Kidney (tissue), 22 donors: ENCODE measurements at places on chromosomes 7 and 10. TPM values are rescaled to one million over a fixed set of nuclear protein-coding genes. Genes with fewer than 3 reads are reported as not detected.

GRCh38 chr7:138158739-138159528 lies 82.7 kb downstream of the AKR1D1 start:
- H3K36me3 ChIP-seq: no peaks in the 10 kb centered on the region
- H3K27ac ChIP-seq: no peak overlapping the region
- peaks cover 3% of the 10 kb centered on the region for H3K4me1 ChIP-seq
- no peak overlapping the region for H3K4me3 ChIP-seq
- DNase-seq: no peak
- H3K27me3 ChIP-seq: no peaks in the 10 kb centered on the region

GRCh38 chr7:7151865-7152264 lies 30.5 kb upstream of the C1GALT1 start:
- no peaks in the 10 kb centered on the region for H3K36me3 ChIP-seq
- no peak overlapping the region for H3K4me3 ChIP-seq
- no peaks in the 10 kb centered on the region for H3K27me3 ChIP-seq
- no peaks in the 10 kb centered on the region for H3K4me1 ChIP-seq

Gene MRPS17
- 12.5 TPM for total RNA-seq

- H3K4me1 ChIP-seq: peaks cover 26% of the 10 kb centered on the region
- H3K27me3 ChIP-seq: no peaks in the 10 kb centered on the region
- no peak overlapping the region for H3K27ac ChIP-seq
- H3K4me3 ChIP-seq: no peak overlapping the region
- no peak for DNase-seq
- no peaks in the 10 kb centered on the region for H3K36me3 ChIP-seq
These were observed 74.9 kb downstream of the TCF7L2 start for GRCh38 chr10:113024930-113025329.

DNA sequence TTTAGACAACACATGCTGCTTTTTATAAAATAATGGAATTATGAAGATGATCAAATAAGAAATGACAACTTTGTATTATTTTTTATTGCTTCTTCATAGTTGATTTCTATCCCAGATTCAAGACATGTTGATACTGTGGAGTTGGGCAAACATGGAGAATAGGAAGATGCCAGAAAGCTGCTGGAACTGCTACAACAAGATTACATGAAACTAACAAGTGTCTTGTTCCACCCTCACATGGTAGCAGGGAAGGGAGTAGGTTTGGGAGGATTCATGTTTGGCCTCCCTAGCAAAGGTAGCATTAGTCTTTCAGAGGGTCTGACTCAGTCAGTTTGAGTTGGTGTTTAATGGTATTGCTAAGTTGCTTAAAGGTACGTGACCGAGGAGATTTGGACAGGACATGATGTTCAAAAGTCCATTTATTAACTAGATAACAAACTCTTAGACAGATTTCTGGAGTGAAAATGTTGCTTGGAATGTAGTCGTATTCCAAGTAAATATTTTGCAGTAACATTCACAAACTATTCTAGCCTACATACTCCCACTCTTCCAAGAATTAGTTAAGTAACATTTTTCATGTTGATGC lies 33.1 kb downstream of the PRR15 start:
- DNase-seq: no peak
- no peak overlapping the region for H3K4me3 ChIP-seq
- H3K27me3 ChIP-seq: no peaks in the 10 kb centered on the region
- H3K36me3 ChIP-seq: no peaks in the 10 kb centered on the region
- H3K27ac ChIP-seq: no peak overlapping the region
- H3K4me1 ChIP-seq: no peaks in the 10 kb centered on the region

DNA sequence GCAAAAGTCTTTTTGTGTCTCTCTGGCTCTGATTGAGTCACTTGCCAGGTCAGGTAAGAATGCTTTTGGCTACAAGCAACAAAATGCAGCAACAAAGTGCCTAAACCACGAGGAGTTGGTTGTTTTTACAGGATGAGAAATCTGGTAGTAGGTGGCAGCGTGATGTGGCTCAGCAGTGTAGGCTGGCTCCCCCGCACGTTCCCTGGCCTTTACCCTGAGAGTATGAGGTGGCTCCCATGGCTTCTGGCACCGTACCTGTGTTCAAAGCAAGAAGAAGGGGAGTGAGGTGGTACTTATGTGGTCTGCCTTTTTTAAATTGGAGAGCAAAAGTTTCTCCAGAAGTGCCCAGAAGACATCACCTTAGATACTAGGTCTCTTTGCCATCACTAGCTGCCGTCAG lies 11.7 kb downstream of the PRKRIP1 start:
- peaks cover 38% of the 10 kb centered on the region for H3K36me3 ChIP-seq
- H3K27me3 ChIP-seq: no peaks in the 10 kb centered on the region
- H3K27ac ChIP-seq: no peak overlapping the region
- no peak for DNase-seq
- no peaks in the 10 kb centered on the region for H3K4me1 ChIP-seq

Gene FRAT1
- 7.0 TPM for total RNA-seq

DNA sequence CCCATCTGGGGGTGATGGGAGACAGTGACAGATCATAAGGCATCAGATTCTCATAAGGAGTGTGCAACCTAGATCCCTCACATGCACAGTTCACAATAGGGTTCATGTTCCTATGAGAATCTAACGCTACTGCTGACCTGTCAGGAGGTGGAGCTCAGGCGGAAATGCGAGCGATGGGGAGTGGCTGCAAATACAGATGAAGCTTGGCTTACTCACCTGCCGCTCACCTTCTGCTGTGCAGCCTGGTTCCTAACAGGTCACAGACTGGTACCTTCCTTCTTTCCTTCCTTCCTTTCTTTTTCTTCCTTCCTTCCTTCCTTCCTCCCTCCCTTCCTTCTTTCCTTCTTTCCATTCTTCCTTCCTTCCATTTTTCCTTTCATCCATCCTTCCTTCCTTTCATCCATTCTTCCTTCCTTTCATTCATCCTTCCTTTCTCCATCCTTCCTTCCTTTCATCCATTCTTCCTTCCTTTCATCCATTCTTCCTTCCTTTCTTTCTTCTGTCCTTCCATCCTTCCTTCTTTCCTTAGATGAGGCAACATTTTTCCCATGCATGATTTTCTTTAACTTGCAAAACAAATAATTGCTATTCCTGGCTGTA lies 370.0 kb upstream of the AUTS2 start:
- H3K4me1 ChIP-seq: no peaks in the 10 kb centered on the region
- DNase-seq: no peak
- H3K27me3 ChIP-seq: no peaks in the 10 kb centered on the region
- H3K27ac ChIP-seq: no peak overlapping the region

DNA sequence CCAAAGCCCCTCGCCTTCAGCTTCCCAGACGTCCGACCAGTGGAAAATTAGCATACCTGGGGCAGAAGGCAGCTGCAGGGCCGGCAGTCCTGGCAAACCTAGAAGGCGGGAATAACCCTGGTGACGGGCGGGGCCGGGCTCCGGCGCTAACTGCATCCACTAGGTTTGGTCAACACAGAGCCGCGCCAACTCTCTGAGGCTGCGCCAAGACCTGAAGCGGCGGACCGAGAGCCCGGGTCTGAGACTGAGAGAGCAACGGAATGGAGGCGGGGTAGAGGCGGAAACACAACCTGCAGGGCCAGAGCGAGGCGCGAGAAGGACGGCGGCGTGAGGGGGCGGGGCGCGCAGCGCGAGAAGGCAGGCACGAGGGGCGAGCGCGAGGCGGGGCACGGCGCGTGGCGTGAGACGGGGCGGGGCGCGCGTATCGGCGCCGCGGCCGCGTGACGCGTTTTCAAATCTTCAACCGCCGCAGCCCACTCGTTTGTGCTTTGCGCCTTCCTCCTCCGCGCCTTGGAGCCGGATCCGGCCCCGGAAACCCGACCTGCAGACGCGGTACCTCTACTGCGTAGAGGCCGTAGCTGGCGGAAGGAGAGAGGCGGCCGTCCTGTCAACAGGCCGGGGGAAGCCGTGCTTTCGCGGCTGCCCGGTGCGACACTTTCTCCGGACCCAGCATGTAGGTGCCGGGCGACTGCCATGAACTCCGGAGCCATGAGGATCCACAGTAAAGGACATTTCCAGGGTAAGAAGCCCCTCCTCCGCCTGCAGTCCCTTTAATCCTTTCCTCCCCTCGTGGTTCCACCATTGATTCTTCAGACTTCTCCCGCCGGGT lies at the start of the genes DBF4 and SLC25A40:
TSS of gene DBF4 (plus strand) at position 454 of the 829 bp plus-strand sequence. CDS start at position 694, 240 bp downstream.
TSS of gene SLC25A40 (minus strand) at position 321 of the 829 bp plus-strand sequence. CDS start 17,633 bp downstream, outside the sequence.
- peak within 1 kb of the TSS; percentile 94 for H3K27ac ChIP-seq
- H3K4me3 ChIP-seq: peak within 1 kb of the TSS; percentile 80
- H3K27me3 ChIP-seq: no peaks in the 10 kb centered on the region
- H3K36me3 ChIP-seq: no peaks in the 10 kb centered on the region

Gene BMPER
- 0.60 TPM for total RNA-seq

DNA sequence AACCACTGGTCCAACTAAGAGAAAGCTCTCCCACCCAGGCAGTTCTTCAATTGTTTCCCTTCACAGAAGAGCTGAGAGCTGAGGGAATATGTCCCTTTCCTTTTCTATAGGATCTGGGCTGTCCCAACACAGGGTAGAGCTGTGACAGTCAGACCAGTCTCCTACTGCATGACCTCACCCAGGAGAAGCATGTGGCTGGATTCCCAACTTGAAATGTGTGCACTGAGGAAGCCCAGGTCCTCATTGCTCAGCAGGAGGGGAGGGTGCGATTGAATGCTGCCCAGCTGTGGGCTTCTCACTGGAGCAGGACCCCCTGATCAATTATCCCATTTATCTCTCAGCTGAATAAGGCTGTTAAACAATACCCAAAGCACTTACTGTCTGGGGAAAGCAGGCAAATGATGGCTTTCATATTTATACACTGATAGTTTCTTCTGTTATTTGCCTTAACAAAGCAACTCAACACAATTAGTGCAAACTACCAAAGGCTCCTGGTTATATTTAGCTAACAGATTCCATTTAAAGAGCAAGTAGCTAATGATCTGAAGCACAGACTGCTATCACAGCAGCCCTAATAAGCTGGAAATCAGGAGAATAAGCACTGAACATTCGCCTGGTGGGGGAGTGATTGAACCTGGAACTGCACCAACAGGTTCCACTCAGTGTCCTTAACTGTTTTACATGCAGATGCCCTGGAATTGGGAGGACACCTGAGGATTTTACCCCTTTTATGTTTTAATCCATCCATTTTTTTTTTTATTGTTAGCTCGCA lies 508.8 kb downstream of the CCSER2 start:
- H3K4me3 ChIP-seq: no peak overlapping the region
- DNase-seq: no peak
- no peaks in the 10 kb centered on the region for H3K27me3 ChIP-seq

DNA sequence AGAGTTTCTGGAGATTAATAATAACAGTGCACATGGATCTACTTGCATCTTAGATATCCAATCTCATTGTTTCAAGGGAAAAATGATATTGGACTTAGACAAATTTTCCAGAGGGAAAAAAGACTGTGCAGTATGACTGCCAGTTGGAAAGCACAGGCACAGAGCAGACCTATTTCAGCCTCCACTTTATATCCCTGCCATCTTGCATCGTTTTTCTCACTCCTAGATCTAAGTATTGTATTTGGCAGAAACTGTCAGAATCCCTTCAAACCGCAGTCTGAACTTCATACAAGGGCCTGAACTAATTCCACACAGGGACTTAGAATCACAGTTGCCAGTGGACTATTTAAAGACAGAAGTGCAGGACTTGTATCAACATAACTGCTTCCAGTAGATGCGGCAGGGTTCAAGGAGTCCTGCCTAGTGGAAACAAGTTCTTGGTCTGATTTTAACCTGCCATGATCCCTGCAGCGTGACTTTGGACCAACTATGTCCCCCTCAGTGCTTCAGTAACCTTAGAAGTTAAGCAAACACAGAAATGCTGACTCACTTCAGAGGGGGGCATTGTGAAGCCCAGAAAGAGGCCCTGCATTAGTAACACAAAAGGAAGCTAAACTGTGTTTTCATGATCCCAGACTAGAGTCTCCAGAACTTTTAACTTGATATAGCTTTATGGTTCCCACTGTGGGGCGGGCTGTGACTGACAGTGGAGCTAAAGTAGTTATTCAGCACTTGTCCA lies 95.7 kb upstream of the PALS2 start:
- peak; percentile 93 for DNase-seq
- no peak overlapping the region for H3K4me3 ChIP-seq
- H3K4me1 ChIP-seq: peaks cover 5% of the 10 kb centered on the region
- peak overlapping the region; percentile 40 for H3K27ac ChIP-seq

Gene VGF
- total RNA-seq: 0.38 TPM

DNA sequence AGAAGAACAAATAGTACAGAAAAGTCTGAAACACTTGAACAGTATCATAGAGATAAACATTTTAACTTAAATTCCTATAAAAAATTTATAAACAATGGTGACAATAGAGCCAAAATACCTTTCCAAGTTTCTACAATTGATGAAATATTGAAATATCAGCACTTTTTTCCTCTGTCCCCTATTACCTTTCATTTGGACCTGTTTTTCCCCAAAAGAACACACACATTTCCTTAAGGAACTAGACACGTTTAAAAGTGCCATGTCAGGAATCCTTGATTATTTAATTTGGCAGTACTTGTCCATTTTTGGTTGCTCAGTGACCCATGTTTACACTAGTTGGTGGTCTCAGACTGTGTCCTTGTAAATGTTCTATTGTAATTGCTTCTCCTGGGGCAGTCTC lies 162.6 kb downstream of the CTNNA3 start:
- H3K36me3 ChIP-seq: no peaks in the 10 kb centered on the region
- H3K27me3 ChIP-seq: no peaks in the 10 kb centered on the region
- H3K4me3 ChIP-seq: no peak overlapping the region
- no peak for DNase-seq

DNA sequence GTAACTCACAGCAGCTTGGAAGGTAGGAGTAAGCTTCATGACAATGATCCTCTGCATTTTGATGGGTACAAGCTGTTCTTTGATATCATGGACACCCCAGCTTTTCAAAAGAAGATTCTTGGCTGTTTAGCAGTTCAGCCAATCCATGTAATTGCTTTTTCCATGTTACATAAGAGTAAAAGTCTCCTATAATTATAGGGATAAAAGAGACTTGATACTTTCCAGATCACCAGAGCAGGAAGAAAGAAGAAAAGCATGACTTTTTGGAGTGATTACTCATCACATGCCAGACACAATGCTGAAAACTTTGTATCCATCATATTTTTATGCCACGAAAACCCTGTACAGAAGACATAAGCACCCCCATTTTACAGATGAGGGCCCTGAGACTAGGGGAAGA lies 1049.7 kb downstream of the NRG3 start:
- no peaks in the 10 kb centered on the region for H3K27me3 ChIP-seq
- no peaks in the 10 kb centered on the region for H3K36me3 ChIP-seq
- DNase-seq: no peak
- H3K27ac ChIP-seq: no peak overlapping the region
